ENCODE measurements at places on chromosomes 3 and 15. TPM values are rescaled to one million over a fixed set of nuclear protein-coding genes. Genes with fewer than 3 reads are reported as not detected.

- peak overlapping the region; percentile 31 for H3K27ac ChIP-seq
- peaks cover 25% of the 10 kb centered on the region for H3K36me3 ChIP-seq
- peak overlapping the region; percentile 95 for H3K4me3 ChIP-seq
- no peak for DNase-seq
These were observed 2.4 kb downstream of the MB21D2 start for GRCh38 chr3:192915304-192915703.

The STRA6 gene
- total RNA-seq: not detected

GRCh38 chr3:59677747-59678702 lies 628.2 kb upstream of the CFAP20DC start:
- DNase-seq: no peak
- H3K36me3 ChIP-seq: no peaks in the 10 kb centered on the region
- no peaks in the 10 kb centered on the region for H3K4me1 ChIP-seq
- no peak overlapping the region for H3K27ac ChIP-seq
- no peak overlapping the region for H3K4me3 ChIP-seq

DNA sequence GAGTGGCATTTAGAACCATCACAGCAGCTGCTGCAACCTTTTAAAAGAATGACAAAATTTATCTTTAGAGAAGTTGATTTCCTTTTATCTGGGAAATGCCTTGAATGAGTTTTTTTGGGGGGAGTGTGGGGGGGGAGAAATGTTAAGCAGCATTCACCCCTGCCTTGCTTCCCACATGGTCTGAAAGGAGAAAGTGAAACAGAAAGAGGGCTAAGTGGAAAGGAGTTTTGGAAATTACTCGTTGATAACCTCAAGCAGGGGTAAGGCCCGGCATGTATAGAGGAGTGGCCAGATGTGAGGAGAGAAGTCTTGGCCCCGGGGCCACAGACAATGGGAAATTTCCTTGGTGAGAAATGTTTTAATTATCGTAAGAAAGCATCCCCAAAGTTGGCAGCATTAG lies 23.5 kb downstream of the B3GALNT1 start:
- H3K36me3 ChIP-seq: peaks cover 2% of the 10 kb centered on the region
- DNase-seq: no peak
- H3K4me3 ChIP-seq: no peak overlapping the region
- no peaks in the 10 kb centered on the region for H3K27me3 ChIP-seq
- H3K27ac ChIP-seq: no peak overlapping the region

DNA sequence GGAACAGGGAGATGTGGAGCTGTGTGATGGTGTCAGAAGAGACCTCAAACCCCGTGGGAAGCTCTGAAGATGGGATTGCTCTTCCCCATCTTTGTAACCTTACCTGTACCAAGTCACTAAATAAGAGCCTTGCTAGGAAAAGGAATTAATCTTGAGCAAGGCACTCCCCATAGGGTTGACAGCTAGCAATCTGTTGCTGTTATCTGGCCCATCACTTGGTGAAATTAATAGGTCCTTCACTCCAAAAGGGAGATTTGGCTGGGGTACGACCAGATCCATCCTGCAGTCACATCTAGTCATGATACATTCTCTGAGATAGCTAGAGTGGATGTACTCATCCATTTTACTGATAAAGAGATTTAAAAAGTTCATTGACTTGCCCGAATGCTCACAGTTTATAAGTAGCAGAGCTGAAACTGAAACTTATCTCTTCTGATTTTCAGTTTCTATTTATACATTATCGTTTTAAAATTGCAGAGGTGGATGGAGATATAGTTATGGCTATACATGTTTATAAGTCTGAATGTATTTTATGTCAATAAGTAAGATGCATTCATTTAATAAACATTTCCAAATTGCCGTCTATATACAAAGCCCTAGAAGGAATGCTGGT lies 299.1 kb upstream of the MCTP2 start:
- no peak for DNase-seq
- no peak overlapping the region for H3K4me3 ChIP-seq
- no peak overlapping the region for H3K27ac ChIP-seq
- no peaks in the 10 kb centered on the region for H3K27me3 ChIP-seq
- peaks cover 16% of the 10 kb centered on the region for H3K4me1 ChIP-seq
- no peaks in the 10 kb centered on the region for H3K36me3 ChIP-seq

DNA sequence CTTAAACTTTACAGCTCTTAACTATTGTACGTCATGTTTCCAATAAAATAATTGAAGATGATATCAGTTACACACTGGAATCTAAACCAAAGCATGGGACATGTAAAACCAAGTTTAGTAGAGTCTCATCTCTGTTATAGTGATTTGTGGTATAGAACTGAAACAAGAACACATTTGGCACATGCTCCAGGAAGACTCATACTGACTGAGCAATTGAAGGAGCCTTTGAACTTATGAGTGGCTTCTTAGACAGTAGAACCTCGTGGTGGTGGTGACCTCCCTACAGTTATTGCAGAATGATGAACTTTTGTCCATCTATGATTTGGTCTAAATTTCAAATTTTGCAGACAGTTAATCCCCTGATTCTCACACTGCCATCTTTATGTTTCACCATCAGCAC lies 729.7 kb downstream of the ROBO1 start:
- no peak overlapping the region for H3K4me3 ChIP-seq
- no peaks in the 10 kb centered on the region for H3K4me1 ChIP-seq
- H3K27me3 ChIP-seq: no peaks in the 10 kb centered on the region
- H3K27ac ChIP-seq: no peak overlapping the region
- DNase-seq: no peak

- no peaks in the 10 kb centered on the region for H3K27me3 ChIP-seq
- peak overlapping the region; percentile 82 for H3K27ac ChIP-seq
- H3K36me3 ChIP-seq: peaks cover 2% of the 10 kb centered on the region
- peak overlapping the region; percentile 63 for H3K4me3 ChIP-seq
- H3K4me1 ChIP-seq: peaks cover 78% of the 10 kb centered on the region
These were observed 29.8 kb downstream of the IRAK2 start for GRCh38 chr3:10194328-10195071.

DNA sequence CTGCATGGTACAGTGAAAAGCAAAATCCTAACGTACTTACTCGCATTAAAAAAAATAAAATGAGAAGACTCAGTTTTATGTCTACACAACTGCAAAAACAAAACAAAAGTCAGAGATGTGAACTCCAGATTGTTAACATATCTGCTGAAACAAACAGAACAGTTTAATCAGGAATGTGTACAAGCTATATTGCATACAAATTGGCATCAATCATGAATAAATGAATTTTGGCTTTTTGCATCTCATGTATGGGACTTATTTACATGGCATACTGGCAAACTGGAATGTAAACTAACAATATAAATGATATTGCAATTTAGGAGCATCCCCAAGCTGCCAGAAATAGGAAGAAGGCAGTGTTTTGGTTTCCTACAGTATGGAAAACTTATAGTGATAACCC lies 79.6 kb upstream of the NSMCE3 start:
- no peak overlapping the region for H3K27ac ChIP-seq
- H3K27me3 ChIP-seq: peaks cover 2% of the 10 kb centered on the region
- H3K36me3 ChIP-seq: no peaks in the 10 kb centered on the region

The UBE2E1 gene
- total RNA-seq: 87.0 TPM

The PRTG gene
- total RNA-seq: not detected

The KBTBD12 gene
- not detected for total RNA-seq

GRCh38 chr3:176870451-176870850 lies 326.8 kb downstream of the TBL1XR1 start:
- H3K36me3 ChIP-seq: no peaks in the 10 kb centered on the region
- DNase-seq: no peak
- H3K27me3 ChIP-seq: no peaks in the 10 kb centered on the region
- no peak overlapping the region for H3K27ac ChIP-seq
- peaks cover 8% of the 10 kb centered on the region for H3K4me1 ChIP-seq
- no peak overlapping the region for H3K4me3 ChIP-seq

The SYNPR gene
- not detected for total RNA-seq

DNA sequence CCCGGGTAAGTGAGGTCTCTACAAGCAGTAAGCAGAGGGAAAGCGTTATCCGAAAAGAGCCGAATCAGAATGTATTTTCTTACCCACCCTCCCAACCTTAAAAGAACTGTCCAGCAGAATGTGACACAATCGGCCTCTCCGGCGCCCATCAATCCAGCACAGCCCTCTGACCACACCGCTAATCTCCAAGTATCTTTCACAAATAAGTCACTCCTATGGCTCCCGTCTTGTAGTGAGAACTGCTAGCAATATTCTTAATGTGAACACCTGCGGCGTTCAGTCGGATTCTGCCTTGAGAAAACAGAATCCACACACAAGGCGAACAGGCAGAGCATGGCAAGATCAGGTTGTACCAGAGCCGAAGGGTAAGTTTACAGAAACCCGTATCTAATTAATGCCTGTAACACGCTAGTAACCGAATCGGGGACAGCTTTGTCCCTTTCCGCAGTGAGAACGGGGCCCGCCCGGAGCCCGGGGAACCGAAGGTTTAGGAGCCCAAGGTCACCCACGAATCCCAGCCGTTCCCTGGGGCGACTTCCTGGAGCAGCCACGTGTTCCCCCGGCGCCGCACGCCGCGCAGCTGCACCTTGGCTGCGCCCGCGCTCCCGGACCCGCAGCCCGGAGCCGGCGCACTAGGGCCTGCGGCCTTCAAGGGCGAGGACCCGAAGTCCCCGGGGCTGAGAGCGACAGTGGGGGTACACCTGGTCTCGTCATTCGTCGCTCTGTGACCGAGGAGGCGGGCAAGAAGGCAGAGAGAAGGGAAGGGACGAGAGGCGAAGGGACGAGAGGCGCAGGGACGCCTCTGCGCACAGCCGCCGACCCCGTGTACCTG lies 672 bp downstream of the TFRC start:
- H3K36me3 ChIP-seq: peaks cover 36% of the 10 kb centered on the region
- DNase-seq: peak; percentile 58
- H3K4me3 ChIP-seq: peak overlapping the region; percentile 100
- H3K27me3 ChIP-seq: no peaks in the 10 kb centered on the region

DNA sequence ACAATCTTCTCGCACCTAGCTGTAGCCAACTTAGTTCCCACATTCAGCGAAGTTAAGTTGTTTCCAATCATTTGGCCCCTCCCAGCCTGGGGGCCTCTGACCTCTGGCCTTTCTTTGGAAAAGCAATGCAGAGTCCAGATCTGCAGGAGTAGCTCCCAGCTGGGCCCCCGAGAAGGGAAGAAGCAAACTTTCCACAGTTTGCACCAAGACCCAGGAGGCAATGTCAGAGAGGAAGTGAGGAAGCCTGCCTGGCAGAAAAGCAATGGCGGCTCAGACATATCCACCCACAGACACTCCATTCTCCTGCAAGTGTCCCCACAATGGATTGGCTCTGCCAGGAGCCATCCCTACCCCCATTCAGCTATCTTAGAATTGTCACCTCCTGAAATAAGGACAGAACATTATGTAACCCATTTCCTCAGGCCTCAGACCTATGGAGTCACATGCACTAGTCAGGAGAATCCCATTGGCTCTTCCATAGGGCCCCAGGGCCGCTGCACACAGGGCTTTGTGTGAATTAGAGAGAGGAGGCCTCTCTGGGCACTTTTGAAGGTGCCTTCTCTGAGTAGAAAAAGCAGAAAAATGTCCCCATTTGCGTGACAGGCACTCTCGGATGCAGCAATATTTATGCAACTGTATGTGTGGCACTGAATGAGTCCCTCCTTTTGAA lies 3.0 kb upstream of the BUB1B start:
- H3K36me3 ChIP-seq: no peaks in the 10 kb centered on the region
- no peak overlapping the region for H3K4me3 ChIP-seq
- H3K27ac ChIP-seq: no peak overlapping the region
- peaks cover 2% of the 10 kb centered on the region for H3K27me3 ChIP-seq

The GATA2 gene
- 0.22 TPM for total RNA-seq

DNA sequence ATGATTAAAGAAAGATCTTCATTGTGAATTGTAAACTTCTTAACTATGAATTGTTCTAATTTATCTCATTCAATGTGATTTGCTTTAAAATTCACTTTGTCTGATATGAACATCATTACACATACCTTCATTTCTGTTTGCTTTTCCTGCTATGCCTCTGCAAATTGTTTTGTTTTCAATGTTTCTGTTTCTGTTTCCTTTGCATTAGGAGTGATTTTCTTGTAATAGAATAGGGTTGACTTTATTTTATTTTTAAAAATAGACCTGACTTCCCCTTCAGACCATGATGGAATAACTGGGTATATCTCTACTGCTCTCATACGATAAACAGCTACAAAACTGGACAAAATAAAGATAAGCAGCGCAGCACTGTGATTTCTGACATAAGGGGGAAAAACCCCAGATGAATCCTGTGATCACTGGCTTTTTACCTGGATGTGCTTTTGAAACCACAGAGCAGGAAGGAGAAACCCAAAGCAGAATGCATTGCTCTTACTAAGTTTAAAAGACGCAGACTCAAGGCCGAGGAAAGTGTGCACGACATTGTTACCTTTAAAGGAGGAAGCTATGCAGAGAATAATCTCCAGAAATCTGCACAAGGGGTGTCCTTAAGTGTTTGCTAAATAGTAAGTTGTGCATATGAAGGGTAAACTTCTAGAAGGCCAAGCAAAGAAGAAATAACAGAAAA lies 420.2 kb downstream of the TBC1D5 start:
- H3K4me1 ChIP-seq: peaks cover 20% of the 10 kb centered on the region
- H3K4me3 ChIP-seq: peak overlapping the region; percentile 8
- peaks cover 5% of the 10 kb centered on the region for H3K36me3 ChIP-seq

- H3K27me3 ChIP-seq: peaks cover 6% of the 10 kb centered on the region
- peak; percentile 36 for DNase-seq
- H3K4me1 ChIP-seq: peaks cover 70% of the 10 kb centered on the region
- peak overlapping the region; percentile 84 for H3K4me3 ChIP-seq
- H3K36me3 ChIP-seq: peaks cover 4% of the 10 kb centered on the region
These were observed 585 bp downstream of the SLCO3A1 start for GRCh38 chr15:91853948-91854638.

- no peak overlapping the region for H3K4me3 ChIP-seq
- no peaks in the 10 kb centered on the region for H3K27me3 ChIP-seq
- H3K27ac ChIP-seq: no peak overlapping the region
- H3K4me1 ChIP-seq: no peaks in the 10 kb centered on the region
- H3K36me3 ChIP-seq: no peaks in the 10 kb centered on the region
These were observed 990.4 kb downstream of the GBE1 start for GRCh38 chr3:80771085-80771484.

The MYNN gene
- total RNA-seq: 14.5 TPM

DNA sequence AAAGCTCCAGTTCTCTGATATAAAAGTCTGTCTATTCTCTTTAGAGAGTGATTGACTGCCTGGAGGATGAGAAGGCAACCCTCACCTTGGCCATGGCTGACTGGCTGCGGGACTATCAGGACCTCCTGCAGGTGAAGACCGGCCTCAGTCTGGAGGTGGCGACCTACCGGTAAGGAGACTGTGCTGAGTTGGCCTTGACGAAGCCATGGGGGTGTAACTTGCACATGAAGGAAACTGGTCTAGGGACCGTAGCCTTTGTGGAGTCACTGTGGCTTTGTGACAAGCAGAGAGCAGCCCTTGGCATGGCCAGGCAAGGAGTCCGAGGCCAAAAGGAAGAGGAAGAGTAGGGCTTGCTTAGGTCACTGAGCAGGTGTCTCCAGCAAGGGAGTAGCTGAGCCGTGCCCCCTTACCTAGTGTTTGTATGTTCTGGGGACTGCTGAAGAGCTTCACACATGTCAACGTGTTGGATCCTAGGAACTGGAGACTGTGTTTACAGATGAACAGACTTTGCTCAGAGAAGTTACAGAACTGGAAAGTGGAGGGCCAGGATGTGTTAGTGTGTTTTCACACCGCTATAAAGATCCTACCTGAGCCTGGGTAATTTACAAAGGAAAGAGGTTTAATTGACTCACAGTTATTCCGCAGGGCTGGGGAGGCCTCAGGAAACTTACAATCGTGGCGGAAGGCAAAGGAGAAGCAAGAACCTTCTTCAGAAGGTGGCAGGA lies 8.8 kb downstream of the SYNM start:
- H3K27me3 ChIP-seq: peaks cover 7% of the 10 kb centered on the region
- DNase-seq: no peak
- no peaks in the 10 kb centered on the region for H3K4me1 ChIP-seq
- H3K4me3 ChIP-seq: no peak overlapping the region
